ENCODE measurements at places on chromosomes 4 and X.

- no peak for DNase-seq
Observed at GRCh38 chr4:37437163-37437562, 192.6 kb downstream of the NWD2 start.

GRCh38 chr4:99090481-99091215 lies 2.1 kb upstream of the ADH5 start:
- no peak for DNase-seq

DNA sequence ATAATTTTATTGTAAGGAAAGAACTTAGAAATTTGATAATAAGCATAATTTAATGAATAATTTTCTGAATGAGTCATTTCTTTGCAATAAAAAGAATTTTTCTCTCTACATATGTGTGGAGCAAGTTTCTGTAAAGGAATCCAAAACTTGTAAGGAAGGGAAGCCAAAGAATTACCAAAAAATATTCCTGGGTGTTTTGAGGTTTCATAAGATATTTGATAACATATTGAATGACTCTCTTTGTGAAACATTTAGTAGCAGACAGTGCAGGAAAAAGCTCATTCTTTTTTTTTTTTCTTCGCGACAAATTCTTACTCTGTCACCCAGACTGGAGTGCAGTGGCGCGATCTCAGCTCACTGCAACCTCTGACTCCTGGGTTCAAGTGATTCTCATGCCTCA lies 469.0 kb upstream of the MAGEB2 start:
- DNase-seq: no peak

DNA sequence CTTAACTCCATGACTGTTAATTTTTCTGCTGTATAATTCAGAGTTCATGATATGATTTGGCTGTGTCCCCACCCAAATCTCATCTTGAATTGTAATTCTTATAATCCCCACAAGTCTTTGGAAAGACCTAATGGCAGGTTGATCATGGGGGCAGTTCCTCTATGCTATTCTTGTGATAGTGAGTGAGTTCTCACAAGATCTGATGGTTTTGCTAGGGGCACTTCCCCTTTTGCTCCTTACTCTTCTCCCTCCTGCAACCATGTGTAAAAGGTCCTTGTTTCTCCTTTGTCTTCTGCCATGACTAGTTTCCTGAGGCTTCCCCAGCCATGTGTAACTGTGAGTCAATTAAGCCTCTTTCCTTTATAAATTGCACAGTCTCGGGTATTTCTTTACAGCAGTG lies 1751.9 kb downstream of the ARAP2 start:
- no peak for DNase-seq

- DNase-seq: no peak
Observed at GRCh38 chrX:292900-293897, 12.0 kb downstream of the PLCXD1 start.

DNA sequence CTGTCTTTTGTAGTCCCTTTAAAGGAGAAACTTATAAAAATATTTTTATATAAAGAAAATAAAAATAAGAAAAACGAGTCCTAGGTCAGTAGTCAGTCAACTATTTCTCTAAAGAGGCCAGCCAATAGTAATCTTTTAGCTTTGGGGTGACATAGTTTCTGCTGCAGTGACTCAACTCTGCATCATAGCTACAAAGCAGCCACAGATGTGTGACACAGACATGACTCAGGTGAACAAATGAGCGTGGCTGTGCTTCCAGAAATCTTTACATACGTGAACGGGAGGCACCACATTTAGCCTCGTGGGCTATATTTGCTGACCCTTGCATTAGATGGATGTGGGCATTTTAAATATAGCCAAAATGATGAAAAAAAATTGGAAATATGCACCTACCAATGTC lies 1862.5 kb upstream of the TENM3 start:
- DNase-seq: peak; percentile 4

DNA sequence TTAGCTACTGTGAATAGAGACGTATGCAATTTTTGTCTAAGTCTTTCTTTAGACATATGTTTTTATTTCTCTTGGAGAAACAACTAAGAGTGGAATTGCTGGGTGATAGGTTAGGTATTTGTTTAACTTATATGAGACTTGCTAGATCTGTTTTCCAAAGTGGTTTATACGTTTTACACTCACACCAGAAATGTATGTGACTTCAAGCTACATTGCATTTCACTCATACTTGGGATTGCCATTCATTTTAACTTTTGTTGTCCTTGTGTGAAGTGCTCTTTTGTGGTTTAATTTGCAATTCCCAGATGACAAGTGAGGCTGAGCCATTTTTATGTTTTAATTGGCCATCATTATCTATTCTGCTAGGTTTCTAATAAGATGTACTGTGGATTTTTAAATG lies 817.2 kb downstream of the GLUD2 start:
- no peak for DNase-seq
